ENCODE measurements at places on chromosomes 2 and 18.

GRCh38 chr2:165068487-165068757 lies 113.1 kb upstream of the SLC38A11 start:
- no peak for DNase-seq

GRCh38 chr2:227536445-227536844 lies 62.2 kb upstream of the SCYGR2 start:
- no peak for DNase-seq

GRCh38 chr2:39796134-39796533 lies 17.1 kb upstream of the THUMPD2 start:
- DNase-seq = no peak

GRCh38 chr2:199449956-199450355 lies 7.8 kb downstream of the SATB2 start:
- DNase-seq = no peak

All from GM19239 (cell line).